Naive thymus-derived CD4-positive, alpha-beta T cell (primary cell): ENCODE measurements at places on chromosomes 12 and 14. TPM values are rescaled to one million over a fixed set of nuclear protein-coding genes. Genes with fewer than 3 reads are reported as not detected.

GRCh38 chr12:6047249-6048237 is 76.9 kb downstream of the VWF start:
- no peak for DNase-seq
- no peak overlapping the region for H3K27ac ChIP-seq
- H3K27me3 ChIP-seq = no peaks in the 10 kb centered on the region
- H3K4me3 ChIP-seq = no peak overlapping the region

- H3K27ac ChIP-seq = no peak overlapping the region
- no peak overlapping the region for H3K4me3 ChIP-seq
- no peaks in the 10 kb centered on the region for H3K4me1 ChIP-seq
- H3K36me3 ChIP-seq = no peaks in the 10 kb centered on the region
- H3K27me3 ChIP-seq = no peaks in the 10 kb centered on the region
Measured at GRCh38 chr12:56816491-56816890, 53.4 kb downstream of the HSD17B6 start.

GRCh38 chr14:23297611-23298277 is 4.9 kb downstream of the PPP1R3E start:
- no peak overlapping the region for H3K4me3 ChIP-seq
- peaks cover 17% of the 10 kb centered on the region for H3K36me3 ChIP-seq
- DNase-seq = no peak
- no peaks in the 10 kb centered on the region for H3K27me3 ChIP-seq

DNA sequence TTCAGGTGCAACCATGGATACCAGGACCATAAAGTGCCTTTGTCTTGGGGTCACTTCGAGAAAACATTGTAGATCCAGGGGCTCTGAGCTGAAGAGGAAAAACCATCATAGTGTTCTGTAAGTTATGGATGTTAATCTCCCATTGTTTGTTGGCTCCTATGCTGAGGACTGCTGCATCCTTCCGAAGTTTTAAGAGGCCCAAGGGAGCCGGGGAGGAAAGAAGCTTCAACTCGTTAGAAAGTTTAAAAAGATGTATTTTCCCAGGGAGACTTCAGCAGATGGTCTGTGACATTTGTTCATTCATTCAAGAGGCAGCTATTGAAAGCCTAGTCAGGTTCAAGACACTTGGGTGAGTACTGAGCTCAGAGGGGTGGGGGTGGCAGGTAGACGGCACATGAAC is 378.8 kb upstream of the TBX3 start:
- H3K36me3 ChIP-seq = no peaks in the 10 kb centered on the region
- H3K4me1 ChIP-seq = no peaks in the 10 kb centered on the region
- H3K27me3 ChIP-seq = no peaks in the 10 kb centered on the region
- DNase-seq = no peak
- H3K4me3 ChIP-seq = no peak overlapping the region

- H3K27me3 ChIP-seq = no peaks in the 10 kb centered on the region
- no peak for DNase-seq
- no peak overlapping the region for H3K27ac ChIP-seq
- no peak overlapping the region for H3K4me3 ChIP-seq
- no peaks in the 10 kb centered on the region for H3K36me3 ChIP-seq
Measured at GRCh38 chr12:107011519-107011918, 24.6 kb upstream of the MTERF2 start.

NXPH4 gene
- not detected for total RNA-seq

ZC3H10 gene
- total RNA-seq = 13.3 TPM

DNA sequence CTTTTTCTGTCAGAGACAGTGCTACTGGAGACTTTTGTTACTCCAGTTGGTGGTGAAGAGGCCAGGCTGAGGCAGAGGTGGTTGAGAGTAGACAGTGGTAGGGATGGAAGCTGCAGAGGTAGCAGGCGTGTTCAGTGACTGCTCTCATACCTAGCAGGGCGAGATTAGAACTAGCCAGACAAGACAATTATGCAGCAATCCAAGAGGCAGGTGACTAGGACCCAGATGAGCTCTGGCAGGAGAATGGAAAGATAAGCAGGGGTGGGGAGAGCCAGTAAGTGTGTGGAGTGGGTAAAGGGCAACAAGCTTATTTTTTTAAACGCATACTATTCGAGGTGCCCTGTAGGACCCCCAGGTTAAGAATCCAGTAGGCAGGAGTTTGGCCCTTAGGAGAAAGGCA is 4.8 kb downstream of the PPP1R36 start:
- DNase-seq = no peak
- no peaks in the 10 kb centered on the region for H3K27me3 ChIP-seq
- no peak overlapping the region for H3K4me3 ChIP-seq
- H3K27ac ChIP-seq = no peak overlapping the region
- H3K4me1 ChIP-seq = no peaks in the 10 kb centered on the region

DNA sequence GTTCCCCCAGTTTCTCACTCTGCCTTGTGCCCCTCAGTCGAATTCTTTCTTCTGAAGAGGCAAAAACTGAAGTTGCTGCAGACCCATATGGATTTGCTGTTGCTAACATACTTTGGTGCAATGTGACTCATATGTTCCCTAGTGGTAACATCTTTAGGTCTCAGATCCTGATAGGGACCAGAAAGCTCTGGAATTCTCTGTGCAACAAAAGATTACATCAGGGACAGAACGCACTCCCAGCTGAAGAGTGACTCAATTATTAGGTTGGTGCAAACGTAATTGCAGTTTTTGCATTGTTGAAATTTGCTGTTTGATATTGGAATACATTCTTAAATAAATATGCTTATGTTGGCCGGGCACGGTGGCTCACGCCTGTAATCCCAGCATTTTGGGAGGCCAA is 8.2 kb upstream of the DHRS2 start:
- H3K4me3 ChIP-seq = no peak overlapping the region
- no peaks in the 10 kb centered on the region for H3K36me3 ChIP-seq
- DNase-seq = no peak
- no peaks in the 10 kb centered on the region for H3K27me3 ChIP-seq
- H3K27ac ChIP-seq = no peak overlapping the region

SMIM41 gene
- total RNA-seq = not detected in 2 replicates

DNA sequence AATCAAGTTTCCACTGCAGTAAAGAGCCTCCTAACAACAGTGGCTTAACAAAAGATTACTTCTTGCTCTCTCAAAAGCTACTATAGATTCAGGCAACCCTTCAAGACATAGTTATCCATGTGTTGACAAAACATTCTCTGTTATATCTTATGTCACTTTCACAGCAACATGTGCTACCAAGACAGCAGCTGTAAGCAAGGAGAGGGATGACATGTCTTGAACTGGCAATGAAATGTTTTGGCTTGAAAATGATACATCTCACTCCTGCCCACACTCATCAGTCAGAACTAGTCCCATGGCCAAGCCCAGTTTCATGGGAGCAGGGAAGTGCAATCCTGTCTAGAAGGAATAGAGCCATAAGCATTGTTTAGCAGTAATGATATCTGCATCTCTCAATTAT is 10.7 kb upstream of the GRIN2B start:
- no peak overlapping the region for H3K27ac ChIP-seq
- no peaks in the 10 kb centered on the region for H3K36me3 ChIP-seq
- H3K27me3 ChIP-seq = no peaks in the 10 kb centered on the region
- no peak overlapping the region for H3K4me3 ChIP-seq
- no peaks in the 10 kb centered on the region for H3K4me1 ChIP-seq

HECTD4 gene
- 55.8 TPM for total RNA-seq

DNA sequence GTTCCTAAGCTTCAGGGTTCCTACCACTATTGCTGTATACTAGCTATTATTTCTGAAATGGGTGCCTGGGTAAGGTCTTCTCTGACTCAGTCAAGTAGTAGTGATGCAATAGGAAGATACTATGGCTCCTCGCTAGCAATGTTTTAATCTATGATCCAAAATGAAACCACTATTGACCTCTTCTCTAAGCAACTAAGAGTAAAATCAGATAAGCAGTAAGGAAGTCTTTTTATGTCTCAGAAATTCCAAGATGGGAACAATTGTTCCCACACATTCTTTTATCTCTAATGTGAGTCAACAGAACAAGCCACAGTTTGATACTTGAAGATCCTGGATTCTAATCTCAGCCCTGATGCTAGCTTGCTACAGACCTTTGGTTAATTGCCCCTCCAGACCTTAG is 45.1 kb downstream of the AREL1 start:
- no peak overlapping the region for H3K4me3 ChIP-seq
- H3K27me3 ChIP-seq = no peaks in the 10 kb centered on the region
- H3K27ac ChIP-seq = no peak overlapping the region
- H3K36me3 ChIP-seq = peaks cover 80% of the 10 kb centered on the region
- DNase-seq = no peak

HOXC12 gene
- not detected for total RNA-seq

DNA sequence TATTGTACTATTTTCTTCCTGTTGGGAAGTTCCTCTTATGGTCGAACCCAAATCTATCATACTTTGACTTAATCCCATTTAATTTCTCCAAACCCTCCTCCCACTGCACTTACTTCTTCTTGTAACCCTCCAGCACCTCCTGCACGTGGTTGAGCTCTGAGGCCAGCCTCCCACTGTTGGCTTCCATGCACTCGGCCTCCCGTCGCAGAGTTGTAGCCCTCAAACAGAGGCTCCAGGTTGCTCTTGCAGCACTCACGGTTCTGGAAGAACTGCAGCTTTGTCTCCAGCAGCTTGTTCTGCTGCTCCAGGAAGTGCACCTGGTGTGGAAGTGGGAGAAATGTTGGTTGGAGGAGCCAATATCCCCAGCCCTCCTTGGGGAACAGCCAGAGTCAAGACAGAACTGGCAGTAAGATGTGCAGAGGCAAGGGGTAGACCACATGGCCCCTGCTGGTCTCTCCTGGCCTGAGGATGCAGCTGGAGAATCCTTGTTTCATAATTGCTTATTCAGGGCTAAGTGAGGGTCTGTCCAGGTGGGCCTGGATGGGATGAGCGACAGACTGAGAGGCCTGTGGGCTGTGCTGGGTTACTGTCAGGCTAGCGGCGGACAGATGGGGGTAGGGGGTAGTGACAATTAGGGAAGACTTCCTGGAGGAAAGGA is 18.4 kb upstream of the KRT86 start:
- DNase-seq = no peak
- H3K4me3 ChIP-seq = no peak overlapping the region
- no peaks in the 10 kb centered on the region for H3K4me1 ChIP-seq
- no peak overlapping the region for H3K27ac ChIP-seq

CLMN gene
- 0.70 and 0.71 TPM in 2 replicates for total RNA-seq

DNA sequence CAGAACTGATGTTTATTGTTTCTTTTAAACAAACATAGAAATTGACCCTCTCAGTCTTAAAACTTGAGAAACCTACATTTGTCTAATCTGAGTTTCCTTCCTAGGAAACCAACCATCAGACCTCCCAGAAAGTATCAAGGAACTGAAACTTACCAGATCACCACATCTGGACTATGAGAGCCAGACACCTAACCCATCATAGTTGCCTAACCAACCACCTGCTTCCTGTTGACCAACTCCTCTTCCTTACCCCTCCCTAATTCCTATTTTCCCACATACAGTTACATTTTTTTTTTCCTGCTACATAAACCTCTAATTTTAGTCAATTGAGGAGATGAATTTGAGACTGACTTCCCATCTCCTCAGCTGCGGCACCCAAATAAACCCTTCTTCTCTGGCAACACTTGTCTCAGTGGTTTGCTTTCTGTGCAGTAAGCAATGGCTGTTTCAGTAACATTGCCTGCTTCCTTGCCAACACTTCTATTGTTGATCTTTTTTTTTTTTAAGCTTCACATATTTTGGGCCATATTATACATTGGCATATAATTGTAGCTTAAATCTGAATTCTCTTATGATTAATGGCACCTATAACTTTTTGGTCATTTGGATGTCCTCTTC is 34.3 kb downstream of the KLRD1 start:
- no peaks in the 10 kb centered on the region for H3K27me3 ChIP-seq
- H3K27ac ChIP-seq = no peak overlapping the region
- no peak overlapping the region for H3K4me3 ChIP-seq
- DNase-seq = no peak
- no peaks in the 10 kb centered on the region for H3K36me3 ChIP-seq

DNA sequence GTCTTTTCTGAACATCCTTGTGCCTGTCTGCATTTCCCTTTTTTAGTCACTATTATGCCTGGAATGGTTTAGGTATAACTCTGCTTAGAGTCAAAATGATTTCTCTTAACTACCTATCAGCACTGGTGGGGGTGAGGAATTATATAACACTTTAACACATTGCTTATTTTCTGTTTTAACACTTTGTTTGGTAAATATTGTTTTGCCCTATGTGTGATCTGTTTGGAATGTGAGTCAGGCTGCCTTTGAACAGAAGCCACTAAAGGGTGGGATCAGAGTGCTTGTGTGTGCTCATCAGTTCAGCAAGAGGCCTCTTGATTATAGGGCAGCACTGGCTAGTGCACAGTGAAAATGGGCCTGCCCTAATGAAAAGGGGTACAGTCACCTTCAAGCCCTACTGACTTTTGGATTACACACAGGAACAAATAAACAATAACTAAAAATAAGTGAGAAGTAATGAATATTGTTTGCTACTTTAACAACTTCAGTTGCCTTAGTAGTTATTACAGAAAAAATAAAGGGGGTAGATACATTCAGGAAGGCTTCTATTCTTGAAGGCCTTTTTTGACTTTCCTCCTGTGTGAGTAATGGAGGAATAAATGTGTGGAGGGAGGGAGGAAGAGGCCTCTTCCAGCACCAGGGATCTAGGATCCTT is 23.2 kb downstream of the NGDN start:
- no peaks in the 10 kb centered on the region for H3K4me1 ChIP-seq
- H3K4me3 ChIP-seq = no peak overlapping the region
- no peak overlapping the region for H3K27ac ChIP-seq
- peaks cover 13% of the 10 kb centered on the region for H3K36me3 ChIP-seq

- no peaks in the 10 kb centered on the region for H3K36me3 ChIP-seq
- no peak overlapping the region for H3K27ac ChIP-seq
- H3K27me3 ChIP-seq = no peaks in the 10 kb centered on the region
- no peak overlapping the region for H3K4me3 ChIP-seq
Measured at GRCh38 chr12:88570103-88570502, 10.2 kb downstream of the KITLG start.

DNA sequence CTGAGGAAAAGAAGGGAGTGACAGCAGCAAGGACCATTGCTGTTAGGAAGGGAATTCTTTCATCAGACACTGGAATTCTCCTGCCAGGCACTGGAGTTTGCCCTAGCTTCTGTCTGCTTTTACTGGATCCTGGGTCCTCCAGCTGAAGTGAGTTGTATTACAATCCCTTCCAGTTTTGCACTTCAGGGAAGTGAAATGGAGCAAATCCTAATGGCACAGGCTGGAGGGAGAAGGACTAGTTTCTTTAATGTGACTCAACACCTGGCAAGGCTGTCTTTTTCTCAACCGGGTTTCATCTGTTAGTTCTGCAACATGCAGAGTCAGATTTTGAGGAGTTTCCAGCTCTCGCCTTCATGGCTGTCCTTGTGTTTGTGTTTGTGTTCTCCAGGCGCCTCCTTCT is 45.8 kb downstream of the ETV6 start:
- no peaks in the 10 kb centered on the region for H3K4me1 ChIP-seq
- H3K36me3 ChIP-seq = no peaks in the 10 kb centered on the region
- H3K4me3 ChIP-seq = no peak overlapping the region
- no peak for DNase-seq
- H3K27me3 ChIP-seq = no peaks in the 10 kb centered on the region

DNA sequence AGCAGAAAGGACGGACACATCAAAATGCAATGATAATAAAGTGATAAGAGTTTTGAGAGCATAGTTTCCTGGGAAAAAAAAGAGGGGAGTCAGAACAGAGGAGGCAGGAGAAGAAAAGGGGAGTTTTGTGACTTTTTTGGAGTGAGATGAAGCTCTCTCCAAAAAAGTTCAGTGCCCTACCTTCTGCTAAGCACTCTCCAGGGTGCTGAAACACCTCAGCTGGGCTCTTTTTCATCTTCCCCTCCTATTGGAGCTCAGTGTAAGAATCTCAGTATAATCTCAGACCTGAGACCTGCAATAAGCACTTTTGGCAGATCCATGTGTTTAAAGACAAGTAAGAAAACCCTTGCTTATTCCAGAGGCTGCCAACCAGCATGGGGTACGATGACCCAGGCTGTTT is 58.9 kb upstream of the SRRM4 start:
- DNase-seq = no peak
- no peak overlapping the region for H3K27ac ChIP-seq
- H3K36me3 ChIP-seq = no peaks in the 10 kb centered on the region

GRCh38 chr12:42698213-42698612 is 108.7 kb upstream of the PRICKLE1 start:
- H3K27me3 ChIP-seq = no peaks in the 10 kb centered on the region
- H3K4me3 ChIP-seq = no peak overlapping the region
- no peak overlapping the region for H3K27ac ChIP-seq
- no peaks in the 10 kb centered on the region for H3K36me3 ChIP-seq
